ENCODE measurements at places on chromosomes 2 and 18. TPM values are rescaled to one million over a fixed set of nuclear protein-coding genes. Genes with fewer than 3 reads are reported as not detected.

GRCh38 chr18:23365602-23366001, 87.5 kb upstream of the RIOK3 start:
- no peaks in the 10 kb centered on the region for H3K4me1 ChIP-seq
- H3K4me3 ChIP-seq: no peak overlapping the region
- H3K36me3 ChIP-seq: no peaks in the 10 kb centered on the region
- DNase-seq: no peak
- no peaks in the 10 kb centered on the region for H3K27me3 ChIP-seq

GRCh38 chr2:237355701-237356100, 58.3 kb downstream of the COL6A3 start:
- H3K36me3 ChIP-seq: no peaks in the 10 kb centered on the region
- no peaks in the 10 kb centered on the region for H3K4me1 ChIP-seq
- H3K4me3 ChIP-seq: no peak overlapping the region
- peaks cover 2% of the 10 kb centered on the region for H3K27me3 ChIP-seq
- DNase-seq: no peak

GRCh38 chr2:71423817-71424420, 29.4 kb upstream of the DYSF start:
- H3K36me3 ChIP-seq: no peaks in the 10 kb centered on the region
- H3K4me3 ChIP-seq: no peak overlapping the region
- H3K27ac ChIP-seq: no peak overlapping the region
- H3K4me1 ChIP-seq: no peaks in the 10 kb centered on the region

GRCh38 chr2:117983040-117983439, 30.8 kb downstream of the CCDC93 start:
- H3K4me1 ChIP-seq: peaks cover 17% of the 10 kb centered on the region
- H3K27ac ChIP-seq: no peak overlapping the region
- H3K36me3 ChIP-seq: peaks cover 4% of the 10 kb centered on the region
- DNase-seq: no peak
- no peaks in the 10 kb centered on the region for H3K27me3 ChIP-seq

Gene ZNF385B
- total RNA-seq: 0.77 TPM

Gene RASGRP3
- 12.2 TPM for total RNA-seq

Gene DPYSL5
- total RNA-seq: 0.74 TPM
